Mammary epithelial cell (primary cell): ENCODE measurements at places on chromosomes 12 and 14. TPM values are rescaled to one million over a fixed set of nuclear protein-coding genes. Genes with fewer than 3 reads are reported as not detected.

The HELB gene
- total RNA-seq: 4.3 and 4.6 TPM in 2 replicates

The PZP gene
- total RNA-seq: not detected

The USP15 gene
- 57.7 and 62.0 TPM in 2 replicates for total RNA-seq

The TPI1 gene
- total RNA-seq: 684 and 974 TPM in 2 replicates

The COX8C gene
- not detected for total RNA-seq

The A2M gene
- total RNA-seq: 2.9 and 3.7 TPM in 2 replicates

The OVCH1 gene
- 0.67 TPM for total RNA-seq

The TM9SF1 gene
- total RNA-seq: 64.2 TPM

The A2ML1 gene
- 5.6 and 17.0 TPM in 2 replicates for total RNA-seq

The C14orf132 gene
- 2.2 TPM for total RNA-seq

The VRTN gene
- total RNA-seq: not detected in 2 replicates

The RHEBL1 gene
- 1.0 TPM for total RNA-seq

The P2RX2 gene
- total RNA-seq: not detected

The KLHDC2 gene
- 41.5 TPM for total RNA-seq

The TAS2R10 gene
- total RNA-seq: not detected in 2 replicates

The SALL2 gene
- 3.3 TPM for total RNA-seq

The SYNJ2BP gene
- 16.2 TPM for total RNA-seq

The NPFF gene
- total RNA-seq: not detected

The HOXC12 gene
- not detected in 2 replicates for total RNA-seq

The KLRD1 gene
- 0.33 TPM for total RNA-seq

The GDF3 gene
- not detected in 2 replicates for total RNA-seq

The SERPINA9 gene
- total RNA-seq: not detected

The GALNT9 gene
- not detected in 2 replicates for total RNA-seq

The PLEKHD1 gene
- total RNA-seq: not detected in 2 replicates

The FGD4 gene
- total RNA-seq: 20.8 and 27.7 TPM in 2 replicates

The DDN gene
- total RNA-seq: 0.08 and 0.52 TPM in 2 replicates

The SMIM41 gene
- total RNA-seq: not detected in 2 replicates

The SLC5A8 gene
- not detected for total RNA-seq

The AGAP2 gene
- 0.69 and 0.99 TPM in 2 replicates for total RNA-seq

The CELA1 gene
- total RNA-seq: not detected

The OASL gene
- total RNA-seq: 0.50 TPM

The PIWIL1 gene
- total RNA-seq: not detected

The BEGAIN gene
- 1.7 and 3.7 TPM in 2 replicates for total RNA-seq

The SLC10A1 gene
- not detected in 2 replicates for total RNA-seq

The KLRK1 gene
- not detected in 2 replicates for total RNA-seq

The LMNTD1 gene
- total RNA-seq: 1.2 TPM

The FOXN4 gene
- not detected for total RNA-seq

The RPGRIP1 gene
- under 0.01 TPM for total RNA-seq

The OR4Q2 gene
- total RNA-seq: not detected

The FRS2 gene
- 72.7 TPM for total RNA-seq

The TMEM179 gene
- total RNA-seq: not detected

The TMPRSS12 gene
- not detected for total RNA-seq

The BEST3 gene
- total RNA-seq: under 0.01 TPM

The NANOG gene
- total RNA-seq: not detected

The ACRBP gene
- not detected for total RNA-seq

The SLC25A47 gene
- not detected for total RNA-seq
